ENCODE measurements at places on chromosomes 2 and 18. TPM values are rescaled to one million over a fixed set of nuclear protein-coding genes. Genes with fewer than 3 reads are reported as not detected.

DNA sequence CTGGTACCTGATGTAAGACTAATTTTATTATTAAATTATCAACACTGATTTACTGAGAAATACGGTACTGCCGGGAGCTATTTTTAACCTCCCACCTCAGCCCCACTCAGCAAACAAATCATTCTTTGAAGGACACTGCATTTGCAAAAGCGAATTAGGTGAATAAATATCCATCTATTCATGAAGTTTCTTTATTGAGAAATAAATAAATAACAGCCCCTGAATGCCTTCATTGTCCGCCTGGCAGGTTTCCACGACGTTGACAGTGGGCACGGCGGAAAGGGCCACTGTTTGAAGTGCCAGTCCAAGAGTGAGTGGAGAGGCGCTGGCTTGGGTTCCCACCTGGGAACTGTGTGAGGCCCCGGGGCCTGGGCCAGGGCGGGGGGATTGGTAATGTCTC is 15.7 kb downstream of the C1QL2 start:
- no peak overlapping the region for H3K4me3 ChIP-seq
- no peak overlapping the region for H3K27ac ChIP-seq
- H3K27me3 ChIP-seq: peaks cover 16% of the 10 kb centered on the region

GRCh38 chr2:61371027-61371426 is 99.9 kb downstream of the USP34 start:
- H3K36me3 ChIP-seq: peaks cover 21% of the 10 kb centered on the region
- H3K4me1 ChIP-seq: no peaks in the 10 kb centered on the region
- no peak for DNase-seq
- H3K4me3 ChIP-seq: no peak overlapping the region

DNA sequence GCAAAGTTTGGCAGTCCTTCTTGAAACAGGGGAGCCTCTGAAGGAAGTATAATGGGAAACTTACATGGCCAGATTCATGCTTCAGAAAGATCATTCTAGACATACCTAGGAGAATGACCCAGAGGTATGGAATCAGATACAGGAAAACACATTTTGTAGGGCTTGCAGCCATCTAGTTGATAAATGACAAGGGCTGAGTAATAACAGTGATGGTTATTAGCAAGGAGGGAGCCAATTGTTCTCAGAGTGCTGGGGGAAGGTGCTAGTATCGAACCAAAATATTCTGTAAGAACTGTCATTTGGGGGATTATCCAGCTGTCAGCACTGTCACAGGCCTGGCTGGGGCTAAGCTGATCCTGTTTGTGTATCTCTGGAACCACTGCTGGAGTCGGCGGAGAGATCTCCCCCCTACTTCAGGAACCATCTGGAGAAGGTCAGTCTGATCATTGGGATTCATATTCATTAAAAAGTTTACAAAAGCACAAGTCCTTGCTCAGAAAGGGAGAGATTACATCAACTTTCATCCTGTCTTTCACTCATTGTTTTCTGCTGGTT is 113.8 kb upstream of the THSD7B start:
- no peaks in the 10 kb centered on the region for H3K4me1 ChIP-seq
- H3K36me3 ChIP-seq: no peaks in the 10 kb centered on the region
- H3K27ac ChIP-seq: no peak overlapping the region
- H3K4me3 ChIP-seq: no peak overlapping the region
- DNase-seq: no peak
- no peaks in the 10 kb centered on the region for H3K27me3 ChIP-seq

GRCh38 chr2:68828887-68829708 is 42.1 kb downstream of the BMP10 start:
- peaks cover 39% of the 10 kb centered on the region for H3K4me1 ChIP-seq
- peak; percentile 92 for DNase-seq
- H3K36me3 ChIP-seq: no peaks in the 10 kb centered on the region
- H3K27me3 ChIP-seq: no peaks in the 10 kb centered on the region

- peaks cover 25% of the 10 kb centered on the region for H3K4me1 ChIP-seq
- no peak overlapping the region for H3K4me3 ChIP-seq
- H3K27ac ChIP-seq: no peak overlapping the region
- no peaks in the 10 kb centered on the region for H3K36me3 ChIP-seq
- no peaks in the 10 kb centered on the region for H3K27me3 ChIP-seq
These were observed 296.5 kb downstream of the MTX2 start for GRCh38 chr2:176565641-176566323.

GRCh38 chr2:145067549-145068030 is 547.7 kb upstream of the ZEB2 start:
- no peak overlapping the region for H3K4me3 ChIP-seq
- H3K36me3 ChIP-seq: no peaks in the 10 kb centered on the region
- H3K27me3 ChIP-seq: no peaks in the 10 kb centered on the region
- H3K27ac ChIP-seq: no peak overlapping the region

GRCh38 chr18:70037431-70038061 is 89.9 kb upstream of the CD226 start:
- H3K4me3 ChIP-seq: no peak overlapping the region
- no peaks in the 10 kb centered on the region for H3K36me3 ChIP-seq
- no peak for DNase-seq

DNA sequence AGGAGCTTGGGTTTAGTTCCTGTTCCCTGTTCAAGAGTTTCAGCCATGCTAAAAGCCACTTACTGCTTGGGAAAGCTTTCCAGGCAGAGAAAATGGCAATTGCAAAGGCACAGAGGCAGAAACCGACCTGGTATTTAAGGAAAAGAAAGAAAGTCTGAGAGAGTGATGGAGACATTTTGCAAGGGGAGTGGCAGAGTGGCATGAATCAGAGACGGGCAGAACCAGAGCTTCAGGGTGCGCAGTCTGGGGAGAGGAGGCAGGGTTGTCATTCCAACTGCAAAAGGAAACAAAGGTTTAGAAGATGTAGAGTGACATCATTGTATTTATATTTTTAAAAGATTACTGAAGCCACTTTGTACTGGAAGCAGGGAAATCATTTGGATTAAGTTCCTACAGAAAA is 14.9 kb upstream of the GNAL start:
- no peaks in the 10 kb centered on the region for H3K36me3 ChIP-seq
- H3K27me3 ChIP-seq: peaks cover 7% of the 10 kb centered on the region
- no peaks in the 10 kb centered on the region for H3K4me1 ChIP-seq
- H3K27ac ChIP-seq: no peak overlapping the region
- DNase-seq: no peak

GRCh38 chr2:74206180-74206688 is 7.8 kb downstream of the MTHFD2 start:
- DNase-seq: no peak
- H3K36me3 ChIP-seq: peaks cover 44% of the 10 kb centered on the region
- H3K27ac ChIP-seq: peak overlapping the region; percentile 70
- H3K4me1 ChIP-seq: peaks cover 23% of the 10 kb centered on the region

DNA sequence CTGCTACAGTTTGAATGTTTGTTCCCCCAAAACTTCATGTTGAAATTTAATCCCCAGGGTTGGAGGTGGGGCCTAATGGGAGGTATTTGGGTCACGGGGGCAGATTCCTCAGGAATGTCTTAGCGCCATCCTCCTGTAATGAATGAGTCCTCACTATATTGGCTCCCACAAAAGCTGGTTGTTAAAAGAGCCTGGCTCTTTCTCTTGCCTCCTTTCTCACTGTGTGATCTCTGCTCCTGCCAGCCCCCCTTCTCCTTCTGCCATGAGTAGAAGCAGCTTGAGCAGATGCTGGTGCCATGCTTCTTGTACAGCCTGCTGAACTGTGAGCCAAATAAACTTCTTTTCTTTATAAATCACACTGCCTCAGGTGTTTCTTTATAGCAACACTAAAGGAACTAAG is 721.0 kb upstream of the PKDCC start:
- no peak for DNase-seq
- no peak overlapping the region for H3K4me3 ChIP-seq
- H3K4me1 ChIP-seq: no peaks in the 10 kb centered on the region
- no peak overlapping the region for H3K27ac ChIP-seq
- no peaks in the 10 kb centered on the region for H3K36me3 ChIP-seq
- H3K27me3 ChIP-seq: no peaks in the 10 kb centered on the region

- H3K4me1 ChIP-seq: peaks cover 5% of the 10 kb centered on the region
- DNase-seq: no peak
- H3K4me3 ChIP-seq: no peak overlapping the region
- no peak overlapping the region for H3K27ac ChIP-seq
- no peaks in the 10 kb centered on the region for H3K36me3 ChIP-seq
- peaks cover 3% of the 10 kb centered on the region for H3K27me3 ChIP-seq
These were observed 474.6 kb downstream of the PLCL1 start for GRCh38 chr2:198279026-198279425.

Gene GPR55
- total RNA-seq: not detected

Gene TAF4B
- total RNA-seq: 5.1 TPM

Gene SKA1
- total RNA-seq: 2.9 TPM

Gene CFC1
- total RNA-seq: not detected

Gene MPP4
- 2.1 TPM for total RNA-seq

Gene DSC3
- total RNA-seq: under 0.01 TPM
